Suprapubic skin (tissue), 4 donors: ENCODE measurements at places on chromosomes 4 and X.
A peak's percentile ranks its signal among the peaks of the same experiment; 100 is the strongest.

GRCh38 chr4:110635163-110635865 is 12.4 kb upstream of the PITX2 start:
- no peak for DNase-seq

DNA sequence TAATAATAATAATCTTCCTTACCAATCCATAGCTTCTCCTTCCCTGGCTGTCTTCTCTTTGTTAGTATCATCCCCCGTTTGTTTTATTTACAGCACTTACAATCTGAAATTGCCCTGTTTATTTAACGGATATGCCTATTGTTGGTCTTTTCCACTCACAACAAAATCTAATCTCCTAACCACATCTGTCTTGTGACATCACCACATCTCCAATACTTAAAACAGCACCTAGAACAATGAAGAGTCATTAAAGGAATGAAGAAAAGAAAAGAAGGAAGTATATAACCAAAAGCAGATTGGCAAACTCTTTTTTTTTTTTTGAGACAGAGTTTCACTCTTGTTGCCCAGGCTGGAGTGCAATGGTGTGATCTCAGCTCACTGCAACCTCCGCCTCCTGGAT is 38.7 kb upstream of the JADE1 start:
- DNase-seq: no peak

- no peak for DNase-seq
These were observed 29.3 kb downstream of the CLCN5 start for GRCh38 chrX:49951524-49952193.

DNA sequence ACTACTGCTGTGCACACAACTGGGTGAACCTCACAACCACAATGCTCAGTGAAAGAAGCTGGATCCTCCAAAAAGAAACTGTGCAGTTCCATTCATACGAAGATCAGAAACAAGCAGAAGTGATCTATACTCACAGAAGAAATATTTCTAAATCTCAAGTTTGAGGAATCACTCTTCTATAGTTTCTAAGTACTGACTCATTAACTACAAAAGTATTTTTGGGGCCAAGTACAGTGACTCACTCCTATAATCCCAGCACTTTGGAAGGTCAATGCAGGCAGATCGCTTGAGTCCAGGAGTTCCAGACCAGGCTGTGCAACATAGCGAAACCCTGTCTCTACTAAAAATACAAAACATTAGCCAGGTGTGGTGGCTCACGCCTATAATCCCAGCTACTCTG is 51.3 kb upstream of the RELL1 start:
- DNase-seq: no peak

- no peak for DNase-seq
These were observed 170.7 kb upstream of the ZCCHC13 start for GRCh38 chrX:74133156-74133796.

GRCh38 chrX:110419512-110419911 is 60.9 kb downstream of the RTL9 start:
- DNase-seq: no peak

DNA sequence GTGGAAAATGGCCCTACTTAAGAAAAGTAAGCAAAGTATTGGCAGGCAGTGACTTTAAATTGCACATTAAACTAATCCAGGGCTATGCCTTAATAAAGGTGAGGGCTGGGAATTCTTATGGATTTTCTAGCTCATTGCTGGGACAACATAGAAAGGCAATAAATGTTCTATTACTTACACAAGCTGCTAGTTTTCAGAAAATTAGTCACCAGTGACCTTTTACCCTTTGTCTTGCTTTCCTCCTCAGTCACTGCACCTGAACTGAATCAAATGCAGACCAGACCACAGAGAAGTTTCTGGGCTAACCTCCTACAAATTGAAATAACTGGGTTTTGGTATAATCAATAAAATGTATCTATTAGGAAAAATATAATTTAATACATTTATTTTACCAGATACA is 694.4 kb upstream of the FAM241A start:
- DNase-seq: no peak

- DNase-seq: no peak
These were observed 5.8 kb upstream of the CLNK start for GRCh38 chr4:10690185-10690907.

DNA sequence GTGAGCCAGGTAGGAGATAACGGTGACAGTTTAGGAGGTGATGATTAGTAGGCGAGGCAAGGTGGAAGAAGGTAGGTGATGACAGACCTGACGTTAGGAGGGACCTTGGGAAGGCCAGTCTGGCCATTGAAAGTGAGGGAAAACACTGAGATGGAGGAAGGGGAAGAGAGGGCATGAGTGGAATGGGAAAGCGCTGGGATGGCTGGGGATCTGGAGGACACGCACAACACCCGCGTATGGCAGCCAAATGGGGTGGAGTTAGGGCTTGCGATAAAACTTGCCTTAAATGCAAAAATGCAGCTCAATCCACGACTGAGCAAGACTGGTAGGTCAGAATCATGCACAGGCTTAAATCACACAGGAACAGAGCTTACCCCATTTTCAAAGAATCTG is 605 bp upstream of the CDKL2 start:
- DNase-seq: no peak

DNA sequence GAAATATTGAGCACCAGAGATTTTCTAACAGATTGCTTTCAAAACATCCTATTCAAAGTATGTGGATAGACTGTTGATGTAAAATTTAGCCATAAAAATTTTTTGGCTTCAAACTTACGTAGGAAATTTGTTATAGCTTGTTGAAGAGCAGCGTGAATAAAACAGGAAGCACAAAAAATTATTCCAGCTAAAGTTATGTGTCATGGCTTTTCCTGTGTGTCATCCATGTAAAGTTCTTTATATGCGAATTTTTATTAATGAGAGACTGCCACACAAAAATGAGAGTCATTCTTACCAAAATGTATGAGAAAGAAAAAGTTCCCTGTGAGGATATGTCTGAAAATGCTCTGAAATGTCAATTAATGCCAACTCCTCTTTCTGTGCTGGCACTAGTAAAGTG is 19.5 kb downstream of the EPGN start:
- DNase-seq: no peak

GRCh38 chr4:106238820-106239420 is 77.1 kb downstream of the TBCK start:
- DNase-seq: no peak

GRCh38 chr4:3863841-3864741 is 97.9 kb downstream of the ADRA2C start:
- DNase-seq: peak; percentile 38

DNA sequence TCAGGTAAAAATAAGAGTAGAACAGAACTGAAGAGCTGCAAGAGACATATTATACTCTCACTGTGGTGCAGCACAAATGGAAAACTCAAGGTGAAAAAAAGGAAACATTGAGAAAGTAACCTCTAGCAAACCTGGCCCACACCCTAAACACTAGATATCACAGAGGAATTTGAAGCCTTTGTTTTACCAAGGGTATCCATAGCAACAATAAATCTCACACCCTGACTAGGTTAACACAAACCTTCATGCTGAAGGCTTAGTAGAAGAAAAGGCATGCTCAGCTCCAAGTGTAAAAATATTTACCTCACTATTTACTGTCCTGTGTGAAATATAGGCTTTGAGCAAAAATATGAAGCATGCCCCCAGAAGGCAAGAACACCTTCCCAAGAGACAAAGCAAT is 61.9 kb upstream of the TAB3 start:
- no peak for DNase-seq
